ENCODE measurements at places on chromosomes 6 and 20.

- no peak for DNase-seq
These were observed 10.6 kb upstream of the TBC1D20 start for GRCh38 chr20:472889-473292.

DNA sequence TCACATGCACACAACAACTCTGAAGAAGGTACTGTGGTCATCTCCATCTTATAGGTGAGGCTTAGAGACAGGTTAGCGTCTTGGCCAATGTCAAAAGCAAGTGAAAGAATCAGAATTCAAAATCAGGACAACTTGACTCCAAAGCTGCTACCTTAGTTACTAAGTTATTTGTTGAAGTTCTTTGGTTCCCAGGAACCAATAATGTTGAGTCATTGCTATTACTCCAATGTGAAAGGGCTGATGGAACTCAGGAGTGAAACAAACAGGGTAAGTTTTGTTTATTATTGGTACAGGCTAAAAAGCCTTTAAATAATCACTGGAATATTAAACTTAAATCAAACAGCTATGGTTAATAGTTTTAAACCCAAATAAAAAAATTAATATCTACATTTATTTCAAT, 111.1 kb downstream of the PDSS2 start:
- DNase-seq = no peak

DNA sequence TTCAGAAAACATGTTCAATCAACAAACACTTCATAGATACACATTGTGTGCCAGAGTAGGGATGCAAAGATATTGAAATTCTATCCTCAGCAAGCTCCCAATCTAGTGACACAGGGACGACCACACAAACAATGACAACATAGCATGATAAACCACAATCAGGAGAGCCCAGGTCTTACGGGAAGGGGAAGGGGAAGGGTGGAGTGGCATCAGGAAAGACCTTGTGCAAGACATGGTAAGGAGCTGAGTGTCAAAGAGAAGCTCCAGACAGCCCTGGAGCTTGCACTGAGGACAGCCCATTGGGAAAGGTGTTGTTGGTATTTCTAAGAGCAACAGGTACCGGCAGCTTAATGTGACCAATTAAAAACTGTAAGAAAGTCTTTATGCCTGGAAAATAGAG, 103.6 kb downstream of the PDE7B start:
- no peak for DNase-seq

DNA sequence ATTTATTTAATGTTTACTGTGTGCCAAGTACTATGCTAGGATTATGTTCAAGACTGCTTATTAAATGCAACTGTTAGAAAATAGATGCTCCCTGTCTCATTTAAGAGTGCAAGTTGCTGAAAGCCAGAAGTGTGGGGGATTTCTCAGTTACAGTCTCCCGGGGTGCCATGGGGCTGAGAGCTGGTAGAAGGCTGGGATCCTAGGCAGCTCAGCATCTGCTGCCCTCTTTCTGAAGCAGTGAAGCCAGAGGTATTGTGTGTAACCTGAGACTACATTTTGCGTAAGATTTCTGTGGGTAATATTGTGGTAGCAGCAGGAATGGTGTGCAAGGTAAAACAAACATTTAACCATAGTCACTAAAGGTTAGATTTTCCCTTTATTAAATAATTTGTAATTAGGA, 120.6 kb downstream of the AKAP7 start:
- DNase-seq = no peak

GRCh38 chr6:3966426-3966825, 112.5 kb downstream of the FAM217A start:
- DNase-seq = no peak

GRCh38 chr6:165988302-165988756, 179.3 kb downstream of the TBXT start:
- DNase-seq = no peak

DNA sequence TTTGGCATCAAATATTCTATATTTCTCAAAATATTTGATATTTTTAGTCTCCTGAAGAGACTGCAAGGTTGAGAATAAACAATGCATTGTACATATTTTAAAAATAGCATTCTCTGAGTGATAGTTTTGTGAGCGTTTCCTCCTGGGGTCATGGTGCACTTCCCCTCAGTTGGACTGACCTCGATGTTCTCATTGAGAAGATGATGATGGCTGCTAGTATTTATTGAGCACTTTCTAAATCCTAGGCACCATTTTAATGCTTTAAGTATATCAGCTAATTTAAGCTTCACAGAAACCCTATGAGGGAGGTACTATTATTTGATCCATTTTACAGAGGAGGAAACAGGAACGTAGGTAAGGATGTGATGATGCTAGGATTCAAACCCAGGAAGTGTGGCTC, 18.2 kb downstream of the DSE start:
- no peak for DNase-seq

DNA sequence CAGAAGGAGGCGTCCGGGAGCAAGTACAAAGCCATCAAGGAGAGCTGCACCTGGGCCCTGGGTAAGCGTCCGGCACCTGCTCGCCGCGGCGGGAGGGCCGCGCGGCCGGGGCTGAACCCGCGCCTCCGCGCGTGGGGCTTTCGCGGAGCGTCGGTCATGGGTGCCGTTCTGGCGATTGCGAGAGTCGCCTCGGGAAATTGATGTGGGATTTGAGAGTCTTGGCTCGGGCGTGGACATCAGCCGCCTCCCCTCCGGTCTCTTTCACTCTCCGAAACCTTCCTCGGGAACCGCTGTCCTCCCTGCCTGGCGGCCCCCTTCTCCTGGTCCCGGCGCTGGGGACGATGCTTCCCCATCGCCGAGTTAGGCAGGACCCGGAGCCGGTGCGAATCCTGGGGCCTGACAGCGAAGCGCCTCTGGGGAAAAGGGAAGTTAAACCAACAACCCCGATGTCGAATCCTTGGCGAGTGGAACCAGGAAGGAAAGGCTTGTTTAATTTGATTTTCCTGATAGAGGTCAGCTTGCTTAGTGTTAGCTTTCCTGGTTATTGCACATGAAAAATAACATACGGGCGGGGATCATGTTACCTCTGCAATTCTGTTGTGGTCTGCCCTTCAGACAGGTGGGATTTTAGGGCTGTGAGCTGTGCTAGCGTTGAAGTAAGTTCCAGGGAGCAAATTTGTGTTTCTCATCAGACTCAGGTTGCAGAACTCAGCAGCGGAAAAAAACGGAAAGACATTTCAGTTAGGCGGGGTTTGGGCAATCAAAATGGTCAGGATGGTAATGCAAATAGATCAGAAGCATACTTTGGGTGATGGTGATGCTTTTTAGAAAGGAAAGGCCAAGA, 594 bp downstream of the ARFGEF3 start:
- no peak for DNase-seq

DNA sequence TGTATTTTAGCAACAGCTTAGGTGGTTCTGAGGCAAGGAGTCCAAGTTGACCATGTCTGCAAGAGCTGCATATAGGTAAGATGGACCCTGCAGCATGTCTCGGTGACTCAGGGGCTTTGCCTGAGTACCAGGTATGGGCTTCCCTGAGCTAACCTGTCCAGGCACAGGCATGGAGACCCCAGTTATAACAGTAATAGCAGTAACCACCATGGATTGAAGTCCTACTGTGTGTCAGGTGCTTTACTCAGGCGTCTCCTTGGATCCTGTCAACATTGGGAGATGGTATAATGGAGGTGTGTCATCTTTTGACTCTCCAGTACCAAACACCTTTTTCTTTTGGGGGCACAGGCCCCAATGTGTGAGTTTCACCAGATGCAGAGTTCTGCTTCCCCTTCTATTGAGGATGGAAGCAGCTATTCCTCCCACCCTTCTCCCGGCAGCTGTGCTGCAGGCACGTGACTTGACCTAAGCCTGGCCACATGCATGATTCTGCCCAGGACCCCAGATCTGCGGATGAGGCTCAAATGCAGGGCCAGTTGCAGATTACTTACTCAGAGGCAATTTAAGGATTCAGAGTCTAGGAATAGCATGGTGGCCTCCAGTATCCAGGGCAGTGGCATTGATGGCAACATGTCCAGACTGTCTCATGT, 13.8 kb downstream of the TREM1 start:
- DNase-seq = no peak

DNA sequence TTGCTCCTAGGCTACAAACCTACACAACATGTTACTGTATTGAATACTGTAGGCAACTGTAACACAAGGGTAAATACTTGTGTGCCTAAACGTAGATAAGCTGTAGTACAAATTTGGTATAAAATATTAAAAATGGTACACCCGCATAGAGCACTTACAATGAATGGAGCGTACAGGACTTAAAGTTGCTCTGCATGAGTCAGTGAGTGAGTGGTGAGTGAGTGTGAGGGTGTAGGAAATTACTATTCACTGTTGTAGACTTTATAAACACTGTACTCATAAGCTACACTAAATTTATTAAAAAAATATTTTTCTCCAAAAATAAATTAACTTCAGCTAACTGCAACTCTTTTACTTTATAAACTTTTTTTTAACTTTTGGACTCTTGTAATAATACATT, 391.6 kb downstream of the ADGRB3 start:
- no peak for DNase-seq

DNA sequence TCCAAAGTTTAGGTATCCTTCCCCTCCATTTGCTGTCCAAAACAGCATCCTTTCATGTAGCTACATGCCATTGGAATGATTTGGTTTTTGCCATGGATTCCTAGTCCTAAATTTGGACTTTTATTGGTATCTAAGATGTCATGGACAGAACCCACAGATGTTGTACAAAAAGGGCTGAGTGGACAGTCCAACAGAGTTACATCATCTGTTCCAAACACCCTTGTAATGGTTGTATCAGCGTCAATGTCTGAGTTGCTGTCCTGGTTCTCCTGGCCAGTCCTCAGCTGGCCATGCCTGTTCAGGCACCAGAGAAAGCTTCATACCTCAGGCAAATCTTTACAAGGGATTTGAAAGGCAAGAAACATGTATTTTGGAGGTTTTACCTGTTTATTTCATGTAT, 191.3 kb downstream of the ESR1 start:
- DNase-seq = no peak

DNA sequence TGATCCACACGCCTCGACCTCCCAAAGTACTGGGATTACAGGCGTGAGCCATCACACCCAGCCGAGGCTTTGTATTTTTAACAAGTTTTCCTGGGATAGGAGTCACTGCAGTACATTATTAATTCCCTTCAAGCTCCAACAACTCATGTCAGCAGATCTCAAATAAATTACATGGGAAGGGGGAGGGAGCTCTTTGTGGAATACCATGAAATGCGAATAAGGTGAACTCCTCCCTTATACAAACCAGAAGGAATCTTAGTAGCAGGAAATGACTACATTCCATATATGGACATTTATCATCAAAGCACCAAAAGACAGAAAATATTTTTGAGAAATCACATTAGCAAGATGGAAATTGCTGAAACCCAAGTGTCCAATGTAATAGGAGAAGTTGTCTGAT, 2.9 kb downstream of the GSS start:
- DNase-seq = peak; percentile 60

GRCh38 chr6:82840571-82840970, 225.1 kb downstream of the UBE3D start:
- no peak for DNase-seq

- DNase-seq = no peak
These were observed 63.5 kb downstream of the MEI4 start for GRCh38 chr6:77716311-77716710.

DNA sequence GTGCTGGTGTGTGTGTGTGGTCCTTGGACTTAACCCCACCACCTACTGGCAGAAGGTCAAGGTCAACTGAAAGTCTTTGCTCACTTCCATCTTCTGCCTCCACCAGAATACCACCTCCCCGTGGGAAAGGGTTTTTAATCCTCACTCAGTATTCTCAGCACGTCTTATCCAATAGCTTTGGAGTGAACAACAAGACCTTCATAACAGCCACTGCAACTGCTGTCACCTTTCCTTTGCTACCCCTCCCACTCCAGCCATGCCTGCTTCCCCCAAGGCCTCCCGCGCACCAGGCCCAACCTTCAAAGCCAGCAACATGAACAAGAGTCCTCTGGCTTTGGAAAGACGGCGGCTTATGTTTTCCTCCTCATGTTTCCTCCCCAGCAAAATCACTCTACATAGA, 787 bp upstream of the BTN2A2 start:
- DNase-seq = no peak

DNA sequence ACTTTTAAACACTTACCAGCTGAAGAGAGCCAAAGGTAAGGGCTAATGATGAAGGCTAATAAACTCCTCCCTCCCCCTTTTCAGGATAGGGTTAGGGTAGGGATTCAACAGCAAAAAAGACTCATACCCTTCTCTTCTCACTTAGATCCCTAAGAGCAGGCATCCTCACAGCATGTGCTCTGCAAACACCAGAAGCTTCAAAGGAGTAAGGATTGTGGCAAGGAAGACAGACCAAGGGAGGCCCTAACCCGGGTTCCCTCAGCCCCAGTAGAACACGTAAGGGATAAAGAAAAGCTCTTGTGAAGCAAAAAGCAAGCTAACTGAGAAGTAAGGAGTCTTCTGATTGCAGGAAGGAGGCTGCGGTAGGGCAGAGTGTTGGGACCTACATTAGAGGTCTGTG, 11.6 kb downstream of the MAP3K7 start:
- DNase-seq = no peak

- DNase-seq = no peak
These were observed 640 bp downstream of the NFS1 start for GRCh38 chr20:35698298-35699126.

GRCh38 chr20:7708112-7708511, 232.1 kb downstream of the HAO1 start:
- DNase-seq = no peak

- no peak for DNase-seq
These were observed 26.3 kb upstream of the FYN start for GRCh38 chr6:111899531-111899930.

DNA sequence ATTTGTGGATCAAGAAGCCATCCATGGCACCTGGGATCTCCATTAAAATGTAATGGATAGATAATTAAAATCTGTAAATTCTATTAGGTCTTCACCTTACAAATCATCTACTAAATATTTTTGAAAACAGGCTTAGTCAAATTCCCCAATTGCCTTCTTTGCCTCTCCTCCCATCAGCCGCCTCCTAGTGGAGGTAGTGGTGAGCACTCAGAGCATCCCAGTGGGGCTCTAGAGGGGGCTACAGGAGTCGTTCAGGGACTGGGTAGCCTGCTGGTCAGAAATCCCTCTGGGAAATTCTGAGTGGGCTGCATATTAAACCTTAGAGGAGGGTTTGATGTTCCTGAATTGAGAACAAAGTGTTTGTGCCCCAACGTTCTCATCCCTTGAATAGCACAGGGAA, 20.8 kb upstream of the PAX1 start:
- DNase-seq = no peak

Data from fibroblast of skin of left quadriceps (primary cell).